KBM-7 (cell line): ENCODE measurements at places on chromosomes 6 and 20.

GRCh38 chr6:27836141-27836782 lies 75.9 kb downstream of the OR2B2 start:
- DNase-seq = peak; percentile 33

- DNase-seq = no peak
Measured at GRCh38 chr20:60900618-60901017, 351.4 kb upstream of the CDH4 start.

DNA sequence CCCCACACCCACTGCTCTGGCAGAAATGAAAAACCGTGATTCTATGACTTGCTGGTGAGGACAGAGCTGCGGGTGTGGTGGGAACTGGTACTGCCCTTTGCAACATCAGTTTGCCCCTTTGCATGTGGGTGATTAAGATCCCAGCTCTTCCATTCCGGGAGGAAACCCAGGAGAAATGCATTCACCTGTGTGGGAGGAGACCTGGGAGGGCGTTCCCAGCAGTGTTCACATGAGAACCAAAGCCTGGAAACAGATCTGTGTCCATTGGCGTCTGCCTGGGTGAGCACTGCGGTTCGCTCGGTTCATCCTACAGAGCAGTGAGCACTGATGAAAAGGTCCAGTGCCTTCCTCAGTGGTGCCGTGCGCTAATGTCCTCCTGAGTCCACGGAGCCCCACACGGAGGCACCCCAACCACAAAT lies 89.7 kb downstream of the SMOC2 start:
- DNase-seq = no peak

- DNase-seq = no peak
Measured at GRCh38 chr6:139166956-139167313, 32.1 kb downstream of the HECA start.

- DNase-seq = peak; percentile 40
Measured at GRCh38 chr20:17538517-17539170, 7.5 kb upstream of the BFSP1 start.

- no peak for DNase-seq
Measured at GRCh38 chr6:86820750-86821149, 116.6 kb upstream of the HTR1E start.

- no peak for DNase-seq
Measured at GRCh38 chr20:43383026-43383795, 74.5 kb upstream of the SRSF6 start.

- no peak for DNase-seq
Measured at GRCh38 chr6:162580619-162581018, 146.9 kb downstream of the PRKN start.

GRCh38 chr6:66161546-66162108 lies 454.6 kb upstream of the EYS start:
- peak; percentile 5 for DNase-seq

DNA sequence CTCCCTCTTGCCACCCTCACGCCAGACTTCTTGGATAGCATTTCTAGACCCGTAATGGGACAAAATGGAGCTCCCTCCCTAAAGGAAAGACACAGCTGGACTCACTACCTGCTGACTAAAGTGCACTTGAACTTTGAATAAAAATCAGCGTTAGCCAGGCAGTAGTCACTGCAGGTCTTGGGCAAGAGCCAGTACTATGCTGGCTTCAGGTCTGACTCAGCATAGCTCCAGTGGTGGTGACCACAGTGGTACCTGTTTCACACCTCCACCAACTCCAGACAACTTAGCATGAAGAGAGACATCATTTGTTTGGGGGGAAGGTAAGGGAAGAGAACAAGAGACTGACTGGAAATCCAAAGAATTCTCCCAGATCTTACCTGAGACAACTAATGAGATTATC lies 906.8 kb downstream of the GRIK2 start:
- DNase-seq = no peak

DNA sequence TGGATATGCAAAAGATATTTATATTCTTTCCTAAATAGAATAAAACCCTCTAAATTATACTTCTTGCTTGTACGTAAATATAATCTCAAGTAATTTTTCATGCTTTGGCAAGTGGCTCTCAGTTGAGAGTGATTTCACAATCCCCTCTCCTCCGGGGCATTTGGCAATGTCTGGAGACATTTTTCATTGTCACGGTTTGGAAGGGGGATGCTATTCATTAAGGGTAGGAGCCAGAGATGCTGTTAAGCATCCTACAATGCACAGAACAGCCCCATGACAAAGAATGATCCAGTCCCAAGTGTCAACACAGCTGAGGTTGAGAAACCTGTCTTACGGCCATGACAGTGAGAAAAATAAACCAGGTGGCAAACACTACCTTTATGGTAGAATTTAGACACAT lies 75.7 kb downstream of the AGPAT4 start:
- no peak for DNase-seq

DNA sequence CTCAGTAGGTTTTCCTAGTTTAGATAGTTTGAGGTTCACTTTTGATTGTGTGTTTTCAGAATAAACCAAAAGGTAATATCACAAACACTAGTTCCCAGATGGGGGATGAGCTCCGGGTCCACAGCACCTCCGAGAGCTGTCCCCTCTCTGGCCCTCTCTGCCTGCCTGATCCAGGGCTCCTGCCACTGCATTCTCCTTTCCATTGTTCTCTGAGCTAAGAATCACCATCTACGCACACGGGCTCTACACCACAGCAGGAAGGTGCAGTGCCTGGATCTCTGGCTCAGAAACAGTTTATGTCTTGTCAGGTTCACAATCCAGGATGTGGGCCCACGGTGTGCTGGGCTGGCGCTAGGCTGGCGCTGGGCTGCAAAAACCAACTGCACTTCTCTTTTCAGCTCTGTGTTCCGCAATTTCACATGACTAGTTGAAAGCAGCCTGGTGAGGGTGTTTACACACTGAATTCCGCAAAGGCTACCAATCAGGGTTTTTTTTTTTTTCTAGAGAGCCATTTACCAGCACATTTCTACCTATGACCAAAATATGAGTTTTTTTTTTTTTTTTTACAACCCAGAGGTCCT lies 167.5 kb downstream of the SOD2 start:
- no peak for DNase-seq

DNA sequence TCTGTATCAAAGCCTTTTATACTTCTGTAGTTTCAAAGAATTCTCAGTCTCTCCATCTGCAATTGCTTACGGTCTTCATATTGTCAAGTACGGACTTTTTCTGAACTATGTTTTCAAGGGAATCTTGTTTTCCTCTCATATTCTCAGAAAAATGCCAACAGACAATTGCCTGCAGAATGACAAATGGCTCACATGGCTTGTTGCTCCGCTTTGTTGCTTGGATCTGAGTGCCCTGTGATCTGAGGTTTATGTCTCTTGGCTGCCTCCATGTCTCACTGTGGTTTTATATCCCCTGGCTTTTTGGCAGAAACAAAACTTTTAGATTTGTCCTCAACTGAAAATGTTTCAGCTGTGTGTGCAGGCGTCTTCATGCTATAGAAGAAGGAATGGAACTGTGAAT lies 285.4 kb upstream of the CHD6 start:
- no peak for DNase-seq

- DNase-seq = peak; percentile 87
Measured at GRCh38 chr6:26031151-26031594, 56.1 kb upstream of the HFE start.

DNA sequence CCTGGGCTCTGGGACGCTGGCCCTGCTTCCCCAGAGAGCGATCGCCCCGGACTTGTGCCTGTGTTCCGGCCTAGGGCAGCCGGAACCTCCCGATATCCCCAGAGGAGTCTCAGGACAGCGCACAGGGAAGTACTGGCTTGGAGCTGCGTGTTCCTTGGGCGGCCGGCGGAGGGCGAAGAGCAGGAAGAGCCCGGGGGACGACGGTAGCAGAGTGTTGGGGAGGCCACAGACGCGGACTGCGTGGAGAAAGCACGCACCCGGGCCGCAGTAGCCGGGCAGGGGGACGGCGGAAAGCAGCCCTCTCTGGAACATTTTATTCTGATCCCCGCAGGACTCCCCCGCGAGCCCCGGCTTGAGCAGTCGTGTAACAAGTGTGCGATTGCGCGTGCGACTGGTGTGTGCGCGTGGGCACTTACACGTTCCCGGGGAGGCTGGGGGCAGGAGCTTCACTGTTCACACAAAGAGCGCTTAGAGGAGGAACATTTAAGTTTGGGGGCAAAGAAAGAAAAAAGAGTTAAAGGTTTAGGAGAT lies 36.1 kb downstream of the NCR2 start:
- peak; percentile 69 for DNase-seq

GRCh38 chr6:24396824-24397223 lies 5.9 kb upstream of the MRS2 start:
- no peak for DNase-seq

- DNase-seq = no peak
Measured at GRCh38 chr20:40743141-40743775, 54.2 kb upstream of the MAFB start.

- DNase-seq = peak; percentile 59
Measured at GRCh38 chr6:106163446-106163965, 77.4 kb downstream of the PRDM1 start.

DNA sequence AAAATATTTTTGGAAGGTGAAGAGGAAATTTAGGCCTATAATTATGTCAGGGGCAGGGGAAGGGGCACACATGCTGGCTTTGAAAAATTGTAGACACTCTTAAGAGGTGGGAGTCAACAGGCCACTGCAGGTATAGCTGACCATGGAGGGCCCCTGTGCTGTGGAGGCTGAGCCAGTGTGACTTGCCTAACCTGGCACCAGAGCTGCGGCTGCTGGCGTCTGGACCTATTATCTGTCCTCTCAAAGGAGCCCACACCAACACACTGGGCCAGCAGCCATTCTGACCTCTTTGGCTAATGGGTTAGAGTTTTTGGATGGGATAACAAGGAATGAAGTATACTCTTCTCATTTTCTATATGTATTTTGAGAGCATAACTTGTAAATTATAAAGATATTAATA lies 4.5 kb downstream of the GID8 start:
- no peak for DNase-seq

GRCh38 chr6:168892031-168892430 lies 361.6 kb downstream of the THBS2 start:
- no peak for DNase-seq

DNA sequence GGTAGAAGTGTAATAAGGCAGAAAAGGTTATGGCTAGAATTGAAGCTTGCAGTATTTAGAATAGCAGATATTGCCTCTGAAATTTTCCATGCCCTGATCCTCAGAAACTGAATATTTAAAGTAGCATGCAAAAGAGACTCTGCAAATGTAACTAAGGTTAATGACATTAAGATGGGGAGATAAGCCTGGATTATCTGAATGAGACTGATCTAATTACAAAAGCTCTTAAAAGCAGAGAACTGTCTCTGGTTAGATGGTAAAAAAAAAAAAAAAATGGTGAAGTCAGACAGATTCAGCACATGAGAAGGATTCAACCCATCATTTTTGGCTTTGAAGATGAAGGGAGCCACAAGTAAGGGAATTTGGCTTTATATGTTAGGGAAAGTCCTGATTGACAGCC lies 503.7 kb upstream of the IRAK1BP1 start:
- no peak for DNase-seq

DNA sequence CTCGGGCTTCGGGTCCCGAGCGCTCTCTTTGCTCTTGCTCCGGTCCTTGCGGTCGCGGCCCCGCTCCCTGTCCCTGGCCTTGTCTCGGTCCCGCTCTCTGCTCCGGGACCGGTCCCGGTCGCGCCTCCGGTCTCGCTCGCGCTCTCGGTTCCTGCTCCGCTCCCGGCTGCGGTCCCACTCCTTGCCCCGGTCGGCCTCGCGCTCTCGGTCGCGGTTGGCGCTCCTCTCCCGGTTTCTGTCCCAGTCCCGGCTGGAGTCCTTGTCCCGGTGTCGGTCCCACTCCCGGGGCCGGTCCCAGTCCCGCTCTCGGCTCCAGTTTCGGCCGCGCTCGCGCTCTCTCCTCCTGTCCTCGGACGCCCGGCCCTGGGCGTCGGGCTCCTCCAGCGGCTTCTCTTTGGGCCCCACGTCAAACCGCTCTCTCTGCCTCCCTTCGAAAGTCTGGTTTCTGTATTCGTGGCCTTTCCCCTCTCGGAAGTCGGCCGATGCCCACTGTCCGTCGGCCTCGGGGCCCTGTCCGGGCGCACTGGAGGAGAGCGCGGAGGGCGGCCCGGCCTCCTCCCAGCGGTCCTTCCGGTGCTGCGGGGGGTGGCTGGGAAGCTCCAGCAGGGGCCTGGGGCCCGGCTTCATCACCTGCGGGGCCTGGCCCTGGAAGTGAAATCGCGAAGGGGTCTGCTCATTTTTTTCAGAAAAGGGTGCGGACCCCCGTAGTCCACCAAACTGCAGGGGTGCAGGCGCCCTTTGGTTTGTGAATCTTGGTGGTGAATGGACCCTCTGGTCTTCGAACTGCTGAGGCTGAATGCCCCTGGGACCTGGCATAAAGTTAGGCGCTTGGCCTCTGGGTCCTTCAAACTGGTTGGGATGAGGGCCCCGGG lies 17.9 kb upstream of the TCFL5 start:
- no peak for DNase-seq

GRCh38 chr6:100461278-100461916 lies 3.3 kb downstream of the SIM1 start:
- no peak for DNase-seq

- no peak for DNase-seq
Measured at GRCh38 chr20:39658662-39659409, 696.7 kb downstream of the DHX35 start.

DNA sequence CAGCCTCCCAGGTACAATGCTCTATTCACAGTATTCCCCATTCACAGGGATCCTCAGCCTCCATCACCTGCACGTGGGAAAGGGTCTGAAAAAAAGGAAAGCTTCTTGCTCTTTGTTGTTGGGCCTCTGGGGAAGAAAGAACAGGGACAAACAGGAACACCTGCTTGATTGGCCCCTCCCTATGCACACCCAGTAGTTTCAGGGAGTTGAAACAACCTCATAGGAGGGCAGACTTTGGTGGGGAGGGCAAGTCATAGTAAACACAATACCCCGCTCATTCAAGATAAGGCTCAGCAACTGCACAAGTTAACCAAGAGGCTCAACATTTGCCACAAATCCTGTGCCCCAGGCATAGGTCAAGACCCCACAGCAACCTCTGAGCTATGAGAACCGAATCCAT lies 1.7 kb downstream of the GHRH start:
- DNase-seq = no peak

GRCh38 chr20:20410678-20411077 lies 42.8 kb downstream of the INSM1 start:
- no peak for DNase-seq

DNA sequence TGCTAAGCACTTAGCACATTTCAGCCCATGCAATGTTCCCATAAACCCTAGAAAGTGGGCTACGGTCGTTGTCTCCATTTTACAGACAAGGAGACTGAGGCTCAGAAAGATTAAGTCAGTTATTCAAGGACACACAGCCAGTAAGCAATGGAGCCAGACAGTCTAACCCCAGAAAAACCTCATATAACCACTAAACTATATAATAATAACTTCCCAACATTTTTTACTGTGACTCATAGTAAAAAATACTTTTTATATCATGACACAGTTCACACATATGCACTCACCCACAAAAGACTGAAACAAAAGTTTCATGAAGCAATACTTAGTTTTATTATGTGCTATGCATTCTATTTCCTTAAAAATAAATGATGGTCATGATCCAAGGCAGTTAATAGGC lies 66.2 kb upstream of the EYA2 start:
- no peak for DNase-seq

DNA sequence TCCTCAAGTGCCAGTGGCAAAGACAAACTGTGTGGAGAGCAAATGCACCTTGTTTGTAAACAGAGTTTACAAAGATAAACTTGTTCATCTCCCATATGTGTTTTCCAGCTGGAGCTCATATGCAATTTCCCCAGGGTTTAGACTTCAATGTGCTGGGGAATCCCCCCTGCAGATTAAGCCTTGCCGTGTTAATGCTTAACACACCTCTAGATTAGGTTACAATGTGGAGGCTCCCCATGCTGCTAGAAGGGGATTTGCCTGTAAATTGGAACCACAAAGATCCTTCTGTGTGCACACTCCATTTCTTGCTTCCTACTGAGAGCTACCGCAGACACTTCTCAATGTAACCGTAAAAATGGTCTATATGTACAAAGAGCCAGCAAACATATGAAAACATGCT lies 263.1 kb downstream of the TBX18 start:
- no peak for DNase-seq
